ENCODE measurements at places on chromosomes 2 and 18.
A peak's percentile ranks its signal among the peaks of the same experiment; 100 is the strongest.

GRCh38 chr2:102473631-102474030, 605 bp downstream of the SLC9A4 start:
- DNase-seq, result no peak

- DNase-seq, result no peak
Observed at GRCh38 chr2:170298861-170299429, 121.0 kb downstream of the MYO3B start.

GRCh38 chr2:108288534-108289106, at the start of gene SULT1C2:
SULT1C2 (plus strand) TSS chr2:108288895; CDS start chr2:108293668, 4,773 bp downstream.
- DNase-seq, result no peak

- no peak for DNase-seq
Observed at GRCh38 chr2:149666809-149667320, 79.3 kb upstream of the MMADHC start.

GRCh38 chr2:236129935-236130334, 38.3 kb downstream of the GBX2 start:
- no peak for DNase-seq

DNA sequence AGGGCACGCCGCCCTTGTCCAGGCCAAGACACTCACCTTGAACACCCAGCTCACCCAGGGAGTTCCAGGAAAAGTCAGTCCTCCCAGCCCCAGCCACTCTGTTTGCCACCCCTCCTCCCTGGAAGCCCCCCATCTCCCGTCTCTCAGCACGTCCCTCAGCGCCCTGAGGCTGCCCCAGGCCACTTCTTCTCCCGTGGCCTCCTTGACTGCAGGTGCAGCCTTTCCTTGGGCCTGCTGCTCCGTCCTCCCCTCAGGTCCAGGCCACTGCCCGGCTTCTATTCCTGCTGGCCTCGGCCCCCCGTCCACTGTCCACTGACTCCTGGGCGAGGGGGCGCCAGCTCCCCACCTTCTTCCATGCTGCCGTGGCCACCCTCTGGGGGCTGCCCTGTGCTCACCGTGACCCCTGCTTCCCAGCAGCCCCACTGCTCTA, 239.1 kb downstream of the HDAC4 start:
- no peak for DNase-seq

DNA sequence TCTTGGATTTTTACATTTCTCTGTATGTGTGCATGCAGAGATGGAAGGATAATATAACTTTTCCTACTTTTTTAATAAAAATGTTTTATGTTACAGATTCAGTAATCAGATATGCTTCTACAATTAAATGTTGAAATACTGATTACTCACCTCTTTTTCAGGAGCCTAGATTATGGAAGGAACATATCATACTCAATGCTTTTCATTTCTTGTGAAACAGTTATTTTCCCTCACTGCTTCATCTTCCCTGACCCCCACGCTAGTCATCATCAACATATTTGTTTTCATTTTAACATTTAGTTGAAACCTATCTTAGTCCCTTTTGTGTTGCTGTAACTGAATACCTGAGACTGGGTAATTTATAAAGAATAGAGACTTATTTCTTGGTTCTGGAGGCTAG, 190.7 kb downstream of the WDR7 start:
- no peak for DNase-seq

- no peak for DNase-seq
Observed at GRCh38 chr18:10131081-10131459, 217.3 kb downstream of the VAPA start.

- DNase-seq, result no peak
Observed at GRCh38 chr18:24470022-24470618, 9.7 kb downstream of the HRH4 start.

GRCh38 chr18:52845036-52845435, 505.0 kb downstream of the DCC start:
- no peak for DNase-seq

- no peak for DNase-seq
Observed at GRCh38 chr2:201174687-201175086, 8.3 kb upstream of the CASP10 start.

- peak; percentile 62 for DNase-seq
Observed at GRCh38 chr2:218168635-218169462, 2.1 kb upstream of the CXCR1 start.

GRCh38 chr2:23454501-23455120, 69.6 kb downstream of the KLHL29 start:
- DNase-seq, result no peak

DNA sequence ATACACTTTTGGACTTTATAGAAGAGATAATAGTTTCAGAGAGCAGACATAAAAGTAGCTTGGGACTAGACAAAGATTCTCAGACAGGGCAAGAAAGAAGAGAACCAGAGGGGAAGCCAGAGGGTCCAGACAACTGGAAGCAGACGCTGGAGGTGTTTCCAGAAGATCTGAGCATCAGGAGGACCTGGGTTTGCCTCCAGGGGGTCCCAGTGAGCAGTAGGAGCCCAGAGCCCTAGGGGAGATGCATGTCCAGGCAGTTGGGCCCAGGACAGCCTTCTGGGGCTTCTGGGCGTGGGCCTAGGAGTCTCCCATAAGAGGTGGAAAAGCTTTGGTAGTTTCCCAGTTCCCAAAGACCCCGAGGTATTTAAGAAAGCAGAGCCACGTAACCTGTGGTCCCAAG, 251.2 kb upstream of the ID2 start:
- no peak for DNase-seq

GRCh38 chr2:212537726-212538304, 787 bp downstream of the ERBB4 start:
- no peak for DNase-seq

- no peak for DNase-seq
Observed at GRCh38 chr2:229254206-229254605, 16.9 kb downstream of the PID1 start.

DNA sequence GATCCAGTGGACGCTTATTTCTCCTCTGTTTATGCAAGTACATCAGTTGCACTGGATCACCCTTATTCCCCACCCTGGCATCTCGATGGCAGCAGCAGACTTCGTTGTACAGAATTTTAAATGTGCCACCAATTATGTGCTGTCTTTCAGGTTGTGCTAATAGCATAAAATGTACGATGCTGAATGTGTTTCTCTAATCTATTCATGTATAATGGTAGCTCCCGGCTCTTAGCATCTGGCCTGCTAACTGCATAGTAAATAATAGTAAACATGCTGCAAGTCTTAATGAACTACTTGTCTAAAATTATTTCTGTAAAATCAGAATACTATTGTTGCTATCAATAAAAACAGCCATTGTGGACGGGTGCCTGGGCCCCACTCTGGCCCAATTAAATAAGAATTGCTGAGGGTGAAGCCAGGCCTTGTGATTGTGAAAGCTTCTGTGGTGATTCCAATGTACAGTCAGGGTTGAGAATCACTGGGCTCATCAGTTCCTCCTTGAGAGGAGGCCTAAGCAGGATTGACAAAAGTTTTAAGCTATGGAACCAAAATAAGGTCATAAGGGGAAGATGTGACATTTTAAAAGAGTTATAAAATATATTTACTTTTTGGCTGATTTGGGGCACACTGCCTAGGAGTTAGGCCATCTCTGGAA, 14.4 kb upstream of the MYO3B start:
- DNase-seq, result no peak

DNA sequence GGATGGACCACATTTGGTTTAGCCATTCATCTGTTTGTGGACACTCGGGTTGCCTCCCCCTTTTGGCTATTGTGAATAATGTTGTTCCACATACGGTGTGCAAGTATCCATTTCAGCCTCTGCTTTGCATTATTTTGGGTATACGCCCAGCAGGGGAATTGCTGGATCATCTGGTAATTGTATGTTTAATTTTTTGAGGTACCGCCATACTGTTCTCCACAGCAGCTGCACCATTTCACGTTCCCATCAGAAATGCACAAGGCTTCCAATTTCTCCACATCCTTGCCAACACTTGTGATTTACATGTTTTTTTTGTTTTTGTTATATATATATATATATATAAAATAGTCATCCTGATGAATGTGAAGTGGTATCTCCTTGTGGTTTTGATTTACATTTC, 54.6 kb upstream of the TWIST2 start:
- no peak for DNase-seq

DNA sequence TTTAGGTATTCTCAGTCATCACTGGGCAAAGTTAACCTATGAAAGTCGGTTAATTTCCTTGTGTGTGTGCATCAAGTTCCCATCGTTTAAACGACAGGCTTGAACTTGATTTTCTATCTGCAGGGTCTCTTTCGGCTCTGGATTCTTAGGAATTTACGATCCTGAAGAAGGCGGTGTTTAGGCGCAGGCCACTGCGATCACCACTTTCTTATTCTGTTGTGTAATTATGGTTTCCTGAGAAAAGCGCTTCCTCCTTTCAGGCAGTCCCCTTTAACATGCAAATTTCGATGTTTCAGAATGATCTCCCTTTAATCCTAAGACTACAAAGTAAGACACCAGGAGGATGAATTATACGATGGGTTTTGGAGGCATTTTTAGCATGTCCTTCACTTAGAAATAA, 27.9 kb upstream of the MBP start:
- no peak for DNase-seq

DNA sequence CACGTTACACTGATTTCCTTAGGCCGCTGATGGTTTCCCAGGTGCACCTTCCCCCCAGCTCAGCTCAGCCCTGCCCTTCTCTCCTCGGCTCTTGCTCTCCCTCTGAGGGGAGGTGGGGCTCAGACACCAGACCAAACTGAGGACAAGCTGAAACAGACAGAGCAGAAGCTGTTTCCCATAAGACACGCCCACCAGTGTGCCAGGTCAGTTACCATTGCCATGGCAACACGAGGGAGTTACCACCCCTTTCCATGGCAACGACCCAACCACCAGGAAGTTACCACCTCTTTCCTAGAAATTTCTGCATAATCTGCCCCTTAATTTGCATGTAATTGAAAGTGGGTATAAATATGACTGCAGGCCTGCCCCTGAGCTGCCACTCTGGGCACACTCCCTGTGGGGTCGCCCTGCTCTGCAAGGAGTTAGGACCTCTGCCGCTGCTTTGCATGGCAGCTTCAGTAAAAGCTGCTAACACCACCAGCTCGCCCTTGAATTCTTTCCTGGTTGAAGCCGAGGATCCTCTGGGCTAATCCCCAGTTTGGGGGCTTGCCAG, 120.9 kb upstream of the SMIM21 start:
- no peak for DNase-seq

DNA sequence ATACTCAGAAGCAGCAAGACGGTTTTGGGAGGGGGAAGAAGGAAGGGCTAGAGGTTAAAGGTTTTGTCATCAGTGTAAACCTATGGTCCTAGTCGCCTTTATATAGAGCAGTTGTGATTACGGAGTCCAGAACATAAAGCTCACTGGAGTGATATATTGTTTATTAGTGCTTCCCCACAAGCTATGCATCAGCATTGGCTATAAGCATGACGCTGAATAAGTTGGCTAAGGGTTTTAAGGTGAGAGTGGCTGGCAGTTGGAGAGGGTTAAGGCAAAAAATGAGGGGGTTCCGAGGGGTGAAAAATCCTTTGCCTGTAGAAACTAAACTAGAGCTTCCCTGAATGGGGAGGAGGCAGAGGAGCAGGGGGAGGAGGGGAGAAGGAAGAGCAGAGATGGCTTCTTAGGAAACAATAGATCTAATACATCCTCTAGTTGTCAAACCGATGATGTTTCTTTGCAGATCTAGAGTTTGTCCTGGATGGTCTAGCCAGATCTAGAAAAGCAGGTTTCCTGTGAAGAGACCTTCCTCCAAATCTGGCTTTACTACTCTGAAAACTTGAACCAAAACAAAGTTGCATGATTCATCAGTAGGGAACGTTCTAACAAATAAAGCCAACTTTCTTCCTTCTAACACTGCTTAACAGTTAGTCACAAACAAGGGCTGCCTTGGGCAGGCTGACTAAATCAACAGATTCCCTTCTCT, 2.5 kb downstream of the KLF7 start:
- no peak for DNase-seq

- DNase-seq, result no peak
Observed at GRCh38 chr18:75408554-75409506, 18.7 kb downstream of the SMIM21 start.

- no peak for DNase-seq
Observed at GRCh38 chr2:168246072-168246482, 1.3 kb downstream of the STK39 start.

- DNase-seq, result no peak
Observed at GRCh38 chr2:120904830-120905234, 169.2 kb downstream of the GLI2 start.

- DNase-seq, result no peak
Observed at GRCh38 chr2:238159661-238160205, 963 bp downstream of the ERFE start.

DNA sequence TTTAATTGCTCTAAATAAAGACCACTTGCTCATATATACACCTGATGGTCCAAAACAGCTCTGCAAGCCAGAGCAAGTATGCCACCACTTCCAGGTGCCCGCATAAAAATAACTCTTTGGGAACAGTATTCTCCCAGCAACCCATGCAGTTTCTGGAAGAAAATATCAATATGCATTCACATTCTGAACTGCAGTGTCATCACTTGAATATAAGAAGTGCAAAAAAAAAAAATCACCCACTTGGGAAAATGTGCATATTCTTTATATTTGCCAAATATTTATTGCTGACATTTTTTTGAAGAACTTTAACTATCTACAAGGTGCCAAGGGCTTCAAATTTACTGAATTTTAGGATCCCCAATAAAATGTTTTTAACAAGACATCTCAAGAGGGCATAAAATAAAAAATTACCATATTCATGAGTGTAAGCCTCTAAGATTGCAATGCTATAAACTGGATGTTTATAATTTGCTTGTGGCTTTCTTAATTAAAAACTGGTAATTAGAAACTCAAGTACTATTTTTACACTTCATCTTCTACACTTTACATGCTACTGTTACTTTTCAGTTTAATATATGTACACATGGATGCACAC, 360.6 kb upstream of the HNRNPA3 start:
- no peak for DNase-seq

GRCh38 chr2:1625281-1626001, 118.9 kb downstream of the PXDN start:
- no peak for DNase-seq

DNA sequence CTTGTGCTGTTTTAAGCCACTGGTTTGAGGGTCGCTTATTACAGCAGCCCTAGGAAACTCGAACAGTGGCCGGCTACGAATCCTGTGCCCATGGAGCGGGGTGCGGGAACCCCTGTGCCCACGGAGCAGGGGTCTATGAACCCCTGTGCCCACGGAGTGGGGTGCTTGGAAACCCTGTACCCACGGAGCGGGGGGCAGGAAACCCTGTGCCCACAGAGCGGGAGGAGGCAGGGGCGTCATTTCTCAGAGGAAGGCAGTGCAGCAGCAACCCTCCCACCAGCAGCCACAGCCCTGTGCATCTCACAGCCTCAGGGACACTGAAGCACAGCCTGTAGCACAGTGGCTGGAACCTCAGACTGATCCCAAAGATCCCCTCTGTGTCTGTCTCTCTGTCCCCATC, 34.2 kb upstream of the GPC1 start:
- no peak for DNase-seq

GRCh38 chr2:104923665-104924064, 69.8 kb downstream of the POU3F3 start:
- no peak for DNase-seq

DNA sequence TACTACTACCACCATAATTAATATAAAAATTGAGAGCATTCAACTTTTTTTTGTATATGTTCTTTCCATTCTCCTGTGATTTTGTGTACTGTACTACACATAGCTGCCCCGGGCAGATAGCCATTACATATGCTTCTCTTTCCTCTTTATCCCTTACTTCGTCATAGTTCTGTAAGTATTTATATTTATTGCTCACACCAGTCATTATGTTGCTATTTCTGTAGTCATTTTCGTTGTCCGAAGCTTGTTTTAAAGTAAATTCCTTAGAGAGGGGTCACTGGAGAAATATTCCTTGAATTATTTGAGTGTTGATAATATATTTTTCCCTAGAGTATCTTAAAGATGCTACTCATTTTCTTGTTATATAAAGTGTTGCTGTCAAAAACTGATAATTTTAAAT, 144.0 kb downstream of the CLIP4 start:
- no peak for DNase-seq

GRCh38 chr2:222410534-222410933, 13.8 kb upstream of the SGPP2 start:
- DNase-seq, result no peak

Measured in effector CD8-positive, alpha-beta T cell (primary cell).